Aorta (tissue), 5 donors: ENCODE measurements at places on chromosomes 3 and 15. TPM values are rescaled to one million over a fixed set of nuclear protein-coding genes. Genes with fewer than 3 reads are reported as not detected.

GRCh38 chr3:50230794-50231125 is 5.2 kb upstream of the GNAI2 start:
- H3K36me3 ChIP-seq, result no peaks in the 10 kb centered on the region
- H3K4me1 ChIP-seq, result no peaks in the 10 kb centered on the region
- no peak overlapping the region for H3K4me3 ChIP-seq
- H3K27me3 ChIP-seq, result no peaks in the 10 kb centered on the region
- no peak overlapping the region for H3K27ac ChIP-seq

DNA sequence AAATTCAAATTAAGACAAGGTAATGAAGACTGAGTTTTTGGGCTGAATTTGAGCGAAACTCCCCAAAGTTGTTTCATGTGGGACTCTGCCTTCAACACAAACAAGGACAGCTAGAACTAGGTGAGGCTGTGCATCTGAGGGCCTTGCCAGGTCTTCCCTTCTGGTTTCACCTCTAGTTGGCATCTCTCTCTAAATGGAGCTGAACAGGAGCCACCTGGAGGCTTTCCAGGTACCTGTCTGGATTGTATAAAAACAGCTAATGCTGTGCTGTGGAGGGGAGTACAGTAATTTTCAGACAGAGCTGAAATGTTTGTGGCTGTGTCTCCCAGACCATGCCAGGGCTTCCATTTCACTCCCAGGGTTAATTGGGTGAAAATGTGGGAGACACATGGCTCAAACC is 27.1 kb downstream of the TRIM71 start:
- no peak overlapping the region for H3K4me3 ChIP-seq
- H3K27me3 ChIP-seq, result no peaks in the 10 kb centered on the region
- no peaks in the 10 kb centered on the region for H3K36me3 ChIP-seq
- peaks cover 2% of the 10 kb centered on the region for H3K4me1 ChIP-seq

GRCh38 chr15:81381720-81382119 is 7.7 kb upstream of the TMC3 start:
- no peak overlapping the region for H3K4me3 ChIP-seq
- DNase-seq, result no peak
- H3K27ac ChIP-seq, result no peak overlapping the region
- peaks cover 2% of the 10 kb centered on the region for H3K27me3 ChIP-seq
- no peaks in the 10 kb centered on the region for H3K4me1 ChIP-seq

ITPKA gene
- 0.43 TPM for polyA plus RNA-seq

DNA sequence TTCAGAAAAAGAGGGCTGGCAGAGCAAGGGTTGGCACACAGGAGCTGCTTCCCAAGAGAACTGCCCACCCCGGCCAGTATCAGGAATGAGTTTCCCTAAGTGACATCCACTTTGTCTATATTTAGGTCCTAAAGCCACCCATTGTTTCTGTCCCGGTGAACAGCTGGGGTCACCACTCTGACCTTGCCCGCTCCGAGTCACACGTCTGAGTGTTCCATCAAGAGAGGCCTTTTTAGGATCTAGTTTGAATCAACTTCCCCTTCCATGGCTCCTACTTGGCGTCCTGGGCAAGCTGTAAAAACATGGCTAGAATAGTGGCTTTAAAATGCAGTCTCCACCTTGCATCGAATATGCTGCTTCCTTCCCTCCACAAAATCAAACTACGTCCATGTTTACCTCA is 109.6 kb upstream of the ARHGEF3 start:
- no peak overlapping the region for H3K4me3 ChIP-seq
- no peaks in the 10 kb centered on the region for H3K36me3 ChIP-seq
- no peak for DNase-seq
- H3K27me3 ChIP-seq, result no peaks in the 10 kb centered on the region
- H3K4me1 ChIP-seq, result no peaks in the 10 kb centered on the region

GRCh38 chr3:59818033-59818918 is 768.5 kb upstream of the CFAP20DC start:
- peak; percentile 91 for DNase-seq
- H3K27me3 ChIP-seq, result no peaks in the 10 kb centered on the region
- no peak overlapping the region for H3K4me3 ChIP-seq

SYNPR gene
- not detected for polyA plus RNA-seq

GRCh38 chr3:30232142-30232541 is 374.3 kb upstream of the TGFBR2 start:
- H3K27ac ChIP-seq, result no peak overlapping the region
- H3K27me3 ChIP-seq, result no peaks in the 10 kb centered on the region

DNA sequence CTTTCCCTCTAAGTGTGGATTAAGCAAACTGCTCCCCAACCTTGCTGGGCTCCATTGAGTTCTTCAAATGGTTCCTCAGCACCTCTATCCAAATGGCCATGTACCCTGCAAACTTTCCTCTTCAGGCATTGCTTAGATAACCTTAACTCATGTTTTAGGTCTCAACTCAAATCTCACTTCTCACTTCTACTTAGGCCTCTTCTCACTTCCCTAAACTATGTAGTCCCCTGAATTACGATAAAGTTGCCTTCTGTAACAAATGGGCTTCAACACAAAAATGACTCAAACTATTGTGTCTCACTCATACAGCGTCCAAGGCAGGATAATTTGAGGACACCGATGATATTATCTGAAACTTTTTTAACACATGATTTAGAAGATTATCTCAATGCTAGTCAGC is 62.4 kb upstream of the STAC start:
- no peak overlapping the region for H3K27ac ChIP-seq
- no peaks in the 10 kb centered on the region for H3K4me1 ChIP-seq
- H3K4me3 ChIP-seq, result no peak overlapping the region
- no peak for DNase-seq

RAB27A gene
- polyA plus RNA-seq, result 34.7 TPM

HYAL3 gene
- 5.1 TPM for polyA plus RNA-seq

GRCh38 chr3:4720316-4721075 is 227.3 kb downstream of the ITPR1 start:
- no peak overlapping the region for H3K27ac ChIP-seq
- DNase-seq, result peak; percentile 75
- H3K4me1 ChIP-seq, result peaks cover 2% of the 10 kb centered on the region
- no peaks in the 10 kb centered on the region for H3K36me3 ChIP-seq
- no peak overlapping the region for H3K4me3 ChIP-seq
- H3K27me3 ChIP-seq, result no peaks in the 10 kb centered on the region

DNA sequence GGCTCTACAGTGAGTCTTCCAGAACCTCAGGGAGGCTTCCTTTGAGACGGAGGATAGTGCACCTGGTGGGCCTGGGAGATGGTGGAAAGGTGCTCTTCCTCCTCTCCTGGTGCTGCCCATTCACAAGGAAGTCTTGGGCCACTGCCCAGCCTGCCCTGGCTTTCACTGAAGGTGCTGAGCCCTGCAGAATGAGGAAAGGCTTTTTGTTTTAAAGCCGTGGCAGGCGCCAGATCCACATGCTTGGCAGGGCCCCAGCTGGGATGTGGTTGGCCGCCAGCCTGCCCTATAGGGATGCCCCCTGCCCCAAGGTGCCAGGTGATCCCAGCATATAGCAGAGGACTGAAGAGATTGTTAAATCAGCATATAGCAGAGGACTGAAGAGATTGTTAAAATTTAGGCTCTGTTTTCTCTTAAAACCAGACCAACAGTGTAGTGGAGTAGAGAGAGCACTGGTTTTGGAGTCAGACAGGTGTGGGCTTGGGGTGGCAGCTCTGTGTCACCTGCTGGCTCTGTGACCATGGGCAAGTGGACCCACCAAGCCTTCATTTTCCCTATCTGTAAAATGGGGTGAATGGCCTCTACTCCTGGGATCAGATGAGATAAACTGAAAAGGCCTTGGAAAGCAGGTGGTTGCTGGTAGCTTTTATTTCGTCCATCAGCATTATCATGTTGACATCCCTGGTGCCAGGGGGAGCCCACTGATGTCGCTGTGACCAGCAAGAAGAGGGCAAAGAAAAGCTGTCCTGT is 53.3 kb downstream of the SLC6A6 start:
- H3K27me3 ChIP-seq, result no peaks in the 10 kb centered on the region
- no peak overlapping the region for H3K27ac ChIP-seq
- DNase-seq, result peak; percentile 65
- H3K36me3 ChIP-seq, result no peaks in the 10 kb centered on the region
